MCF 10A (cell line): ENCODE measurements at places on chromosomes 2 and 18. TPM values are rescaled to one million over a fixed set of nuclear protein-coding genes. Genes with fewer than 3 reads are reported as not detected.

VWC2L gene
- total RNA-seq = not detected in 2 replicates

KIAA2012 gene
- not detected in 2 replicates for total RNA-seq

LOXHD1 gene
- total RNA-seq = not detected in 2 replicates

KCNG2 gene
- total RNA-seq = not detected in 2 replicates

DNAH7 gene
- total RNA-seq = 0.91 and 0.98 TPM in 2 replicates

ILKAP gene
- 57.2 and 59.6 TPM in 2 replicates for total RNA-seq

DNA sequence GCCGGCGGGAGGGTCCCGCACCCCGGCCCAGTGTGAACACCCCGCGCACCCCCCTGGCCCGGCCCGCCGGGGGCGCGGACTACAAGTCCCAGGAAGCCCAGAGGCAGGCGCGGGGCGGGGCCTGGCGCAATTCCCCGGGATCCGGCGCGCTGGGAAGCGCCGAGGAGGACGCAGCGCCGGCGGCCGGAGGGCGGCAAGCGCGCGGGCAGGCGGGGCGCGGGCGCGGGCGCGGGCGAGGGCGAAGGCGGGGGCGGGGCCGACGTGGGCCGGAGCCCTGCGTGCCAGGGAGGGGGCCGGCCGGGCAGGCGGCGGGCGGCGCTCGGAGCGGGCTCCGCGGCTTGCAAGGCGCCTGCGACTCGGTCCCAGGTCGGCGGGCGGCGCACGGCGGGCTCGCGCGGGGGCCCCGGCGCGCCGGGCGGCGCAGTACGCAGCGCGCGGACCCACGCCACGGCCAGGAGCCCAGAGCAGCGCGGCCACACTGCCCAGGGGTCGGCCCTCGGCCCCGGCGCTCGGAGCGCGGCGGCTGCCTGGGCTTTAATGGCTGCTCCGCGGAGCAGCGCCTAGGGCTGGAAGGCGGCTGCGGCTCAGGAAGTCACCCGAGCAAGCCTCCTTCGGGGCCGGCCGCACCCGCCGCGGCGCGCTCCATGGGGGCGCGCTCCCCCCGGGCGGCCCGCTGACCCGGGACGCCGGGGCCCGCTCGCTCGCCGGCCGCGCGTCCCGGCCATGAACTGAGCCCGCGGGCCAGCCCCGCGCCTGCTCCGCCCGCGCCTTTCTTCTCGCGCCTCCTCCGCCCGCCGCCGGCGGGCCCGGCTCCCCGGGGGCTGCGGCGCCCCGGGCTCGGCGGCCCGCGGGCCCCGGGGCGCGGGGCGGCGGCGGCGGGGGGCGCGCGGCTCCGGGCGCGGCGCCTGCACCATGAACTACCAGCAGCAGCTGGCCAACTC is at the start of gene AGAP1:
TSS of gene AGAP1 (plus strand) at position 269 of the 941 bp plus-strand sequence.
- DNase-seq = peak; percentile 83

DNA sequence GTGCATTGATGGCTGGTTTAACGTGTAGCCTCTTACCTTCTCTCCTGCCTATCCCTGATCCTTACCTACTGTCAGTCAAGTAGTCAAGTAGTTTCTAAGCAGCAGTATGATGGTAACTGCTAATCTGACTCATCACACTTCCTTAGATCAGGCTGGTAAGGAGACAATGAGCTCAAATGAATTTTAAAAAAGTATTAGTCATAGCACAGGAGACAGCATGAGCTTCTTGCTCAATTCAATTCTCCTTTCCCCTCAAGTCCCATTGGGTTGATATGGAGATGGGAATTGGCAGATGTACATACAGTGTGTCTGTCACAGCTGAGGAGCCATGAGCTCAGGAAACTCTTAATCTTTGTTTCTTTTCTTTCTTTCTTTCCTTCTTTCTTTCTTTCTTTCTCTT is 799.7 kb downstream of the LRP1B start:
- peak; percentile 83 for DNase-seq

GRCh38 chr2:121483846-121484245 is 46.8 kb upstream of the RNU4ATAC start:
- DNase-seq = no peak

DNA sequence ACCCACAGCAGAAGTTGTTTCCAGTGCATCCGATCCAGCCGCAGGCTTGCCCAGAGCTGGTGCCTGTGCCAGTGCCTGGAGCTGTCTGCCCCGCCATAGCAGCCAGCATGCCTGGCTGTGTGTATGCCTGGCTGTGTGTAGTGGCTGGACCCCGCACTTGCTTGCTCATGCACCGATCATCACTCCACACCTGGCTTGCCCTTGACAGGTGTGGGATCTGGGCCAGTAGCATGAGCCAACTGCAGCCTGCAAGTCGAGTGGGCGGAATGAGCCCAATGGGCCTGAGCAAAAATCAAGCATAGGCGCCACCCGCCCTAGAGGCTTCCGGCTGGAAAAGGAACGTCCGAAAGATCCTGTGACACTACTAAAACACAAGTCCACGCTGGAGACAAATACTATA is 74.5 kb downstream of the EPB41L3 start:
- DNase-seq = no peak

GRCh38 chr2:189522435-189523151 is 58.0 kb downstream of the SLC40A1 start:
- DNase-seq = no peak

DNA sequence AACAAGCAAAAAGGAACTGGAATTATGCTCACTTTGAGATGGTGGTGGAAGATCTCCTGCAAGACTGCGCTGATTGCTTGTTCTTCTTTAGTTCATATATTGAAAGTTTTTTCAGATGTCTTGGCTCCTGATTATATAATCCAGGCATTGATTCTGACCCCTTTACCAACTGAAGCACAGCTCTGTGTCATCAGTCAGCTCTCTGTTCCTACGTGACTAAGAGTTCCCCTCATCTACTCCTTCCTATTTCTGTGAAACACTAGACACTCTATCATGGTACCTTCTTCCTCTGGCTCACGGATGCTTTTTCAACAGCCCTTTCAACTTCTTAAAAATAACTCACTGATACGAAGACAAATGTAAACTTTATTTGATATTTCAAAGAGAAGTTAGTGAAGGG is 788.6 kb downstream of the SOCS6 start:
- DNase-seq = no peak
